ENCODE measurements at places on chromosomes 1 and 21.

DNA sequence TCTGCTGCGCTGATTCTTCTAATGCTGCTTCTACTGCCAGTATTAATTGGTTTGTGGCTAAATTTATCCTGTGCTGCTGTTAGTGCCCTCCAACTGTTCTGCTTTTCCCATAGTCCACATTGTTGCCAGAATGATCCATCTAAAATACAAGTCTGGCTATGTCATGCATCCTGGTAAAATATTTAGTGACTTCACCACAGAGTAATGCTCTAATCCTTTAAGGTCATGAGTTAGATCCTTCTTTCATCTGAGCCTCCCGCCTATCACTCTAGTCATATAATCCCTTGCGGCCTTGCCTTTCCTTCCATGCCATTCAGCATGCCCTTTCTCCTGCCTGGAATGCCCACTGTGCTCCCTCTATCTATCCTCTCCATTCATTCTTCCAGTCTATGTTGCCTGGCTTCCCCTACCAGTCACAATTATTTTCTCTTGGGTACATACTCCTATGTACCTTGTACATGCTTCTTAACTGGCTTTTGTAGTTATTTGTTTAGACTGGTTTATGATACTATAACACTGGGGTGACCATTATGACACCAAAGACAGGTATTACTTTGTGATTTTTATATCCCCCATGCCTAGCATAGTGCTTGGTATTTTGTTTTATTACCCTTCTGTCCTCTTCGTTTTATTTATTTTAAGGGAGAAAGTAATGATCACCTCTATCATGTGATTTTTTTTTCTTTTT lies 144.0 kb downstream of the MAGI3 start:
- DNase-seq = no peak

DNA sequence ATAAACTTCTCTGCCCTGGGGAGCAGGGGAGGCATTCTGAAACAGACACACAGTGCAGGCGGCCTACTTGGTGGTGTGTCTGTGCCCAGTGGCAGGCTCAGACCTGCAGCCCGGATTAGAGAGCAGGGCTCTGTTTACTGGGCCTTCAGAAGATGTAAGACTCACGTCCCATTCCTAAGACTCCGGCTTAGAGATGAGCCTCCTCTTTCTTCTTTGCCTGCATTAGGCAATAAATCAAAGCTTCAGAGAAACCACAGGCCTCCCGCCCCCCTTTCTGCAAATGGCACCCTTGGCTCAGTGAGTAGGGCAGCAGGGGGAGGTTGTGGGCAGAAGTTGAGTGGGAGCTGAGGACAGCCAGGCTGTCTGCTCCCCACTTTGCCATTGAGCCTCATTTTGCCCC lies 35.8 kb downstream of the LGR6 start:
- no peak for DNase-seq

- no peak for DNase-seq
Observed at GRCh38 chr1:59484096-59484495, 187.2 kb downstream of the FGGY start.

- no peak for DNase-seq
Observed at GRCh38 chr1:183689762-183690204, 36.7 kb upstream of the APOBEC4 start.

GRCh38 chr1:210364479-210364878 lies 35.8 kb downstream of the HHAT start:
- no peak for DNase-seq

- DNase-seq = no peak
Observed at GRCh38 chr1:170537798-170538503, 6.0 kb downstream of the GORAB start.

DNA sequence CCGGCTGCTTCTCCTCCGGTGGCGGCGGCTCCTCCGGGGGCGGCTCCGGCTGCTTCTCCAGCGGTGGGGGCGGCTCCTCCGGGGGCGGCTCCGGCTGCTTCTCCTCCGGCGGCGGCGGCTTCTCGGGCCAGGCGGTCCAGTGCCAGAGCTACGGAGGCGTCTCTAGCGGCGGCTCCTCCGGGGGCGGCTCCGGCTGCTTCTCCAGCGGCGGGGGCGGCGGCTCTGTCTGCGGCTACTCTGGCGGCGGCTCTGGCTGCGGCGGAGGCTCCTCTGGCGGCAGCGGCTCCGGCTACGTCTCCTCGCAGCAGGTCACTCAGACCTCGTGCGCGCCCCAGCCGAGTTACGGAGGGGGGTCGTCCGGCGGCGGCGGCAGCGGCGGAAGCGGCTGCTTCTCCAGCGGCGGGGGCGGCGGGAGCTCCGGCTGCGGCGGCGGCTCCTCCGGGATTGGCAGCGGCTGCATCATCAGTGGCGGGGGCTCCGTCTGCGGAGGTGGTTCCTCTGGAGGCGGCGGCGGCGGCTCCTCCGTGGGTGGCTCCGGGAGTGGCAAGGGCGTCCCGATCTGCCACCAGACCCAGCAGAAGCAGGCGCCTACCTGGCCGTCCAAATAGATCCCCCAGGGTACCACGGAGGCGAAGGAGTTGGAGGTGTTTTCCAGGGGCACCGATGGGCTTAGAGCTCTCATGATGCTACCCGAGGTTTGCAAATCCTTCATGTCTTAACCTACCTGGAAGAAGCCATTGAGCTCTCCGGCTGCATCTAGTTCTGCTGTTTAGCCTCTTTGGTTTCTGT lies 2.0 kb downstream of the LORICRIN start:
- DNase-seq = no peak

DNA sequence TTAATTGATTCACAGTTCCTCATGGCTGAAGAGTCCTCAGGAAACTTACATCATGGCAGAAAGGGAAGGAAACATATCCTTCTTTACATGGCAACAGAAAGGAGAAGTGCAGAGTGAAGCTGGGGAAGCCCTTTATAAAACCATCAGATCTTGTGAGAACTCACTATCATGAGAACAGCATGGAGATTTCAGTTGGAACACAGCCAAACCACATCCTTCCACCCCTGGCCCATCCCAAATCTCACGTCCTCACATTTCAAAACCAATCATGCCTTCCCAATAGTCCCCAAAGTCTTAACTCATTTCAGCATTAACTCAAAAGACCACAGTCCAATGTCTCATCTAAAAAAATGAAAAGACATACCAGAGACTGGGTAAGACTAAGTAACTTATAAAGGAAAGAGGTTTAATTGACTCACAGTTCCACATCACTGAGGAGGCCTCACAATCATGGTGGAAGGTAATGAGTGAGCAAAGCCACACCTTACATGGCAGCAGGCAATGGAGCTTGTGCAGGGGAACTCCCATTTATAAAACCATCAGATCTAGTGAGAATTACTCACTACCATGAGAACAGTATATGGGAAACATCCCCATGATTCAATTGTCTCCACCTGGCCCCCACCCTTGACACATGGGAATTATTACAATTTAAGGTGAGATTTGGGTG lies 105.2 kb downstream of the MRPL39 start:
- DNase-seq = no peak

- DNase-seq = no peak
Observed at GRCh38 chr1:212838145-212838544, 9.3 kb downstream of the SPATA45 start.

- no peak for DNase-seq
Observed at GRCh38 chr1:114342376-114342775, 168.6 kb downstream of the TRIM33 start.

GRCh38 chr21:16088056-16088455 lies 358.3 kb downstream of the USP25 start:
- no peak for DNase-seq
